ENCODE measurements at places on chromosomes 11 and 22.

DNA sequence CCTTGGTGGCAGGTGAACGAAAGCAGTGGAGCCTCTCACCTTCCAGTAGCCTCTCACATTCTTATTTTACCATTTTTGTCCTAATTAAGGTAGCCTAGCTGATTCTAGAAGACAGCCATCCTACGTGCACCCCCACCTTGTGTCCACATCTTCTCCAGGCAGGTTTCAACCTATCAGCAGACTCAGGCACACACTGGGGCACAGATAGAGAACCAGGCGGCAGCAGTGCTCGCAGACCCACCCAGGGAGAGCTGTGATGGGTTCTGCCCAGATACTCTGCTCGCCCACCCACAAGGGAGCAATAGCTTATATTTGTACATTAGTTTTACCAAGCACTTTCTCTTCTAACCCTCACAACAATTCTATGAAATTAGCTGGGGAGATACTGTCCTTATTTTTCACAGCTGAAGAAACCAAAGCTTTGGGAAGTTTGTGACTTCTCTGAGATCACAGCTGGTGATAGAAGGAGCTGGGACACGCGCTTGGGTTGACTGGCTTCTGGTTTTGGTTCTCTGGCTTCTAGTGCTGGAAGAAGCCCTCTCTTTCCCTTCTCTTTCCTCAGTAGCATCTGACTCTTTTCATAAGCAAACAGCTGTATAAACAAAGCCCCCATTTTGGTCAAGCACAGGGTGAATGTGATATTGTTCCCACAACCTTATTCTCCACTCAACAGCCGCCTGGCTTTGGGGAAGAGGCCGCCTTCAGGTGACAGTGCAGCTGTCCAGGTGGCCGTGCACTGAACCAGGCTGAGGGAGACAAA is 36.9 kb downstream of the PPP2R1B start:
- DNase-seq = no peak

DNA sequence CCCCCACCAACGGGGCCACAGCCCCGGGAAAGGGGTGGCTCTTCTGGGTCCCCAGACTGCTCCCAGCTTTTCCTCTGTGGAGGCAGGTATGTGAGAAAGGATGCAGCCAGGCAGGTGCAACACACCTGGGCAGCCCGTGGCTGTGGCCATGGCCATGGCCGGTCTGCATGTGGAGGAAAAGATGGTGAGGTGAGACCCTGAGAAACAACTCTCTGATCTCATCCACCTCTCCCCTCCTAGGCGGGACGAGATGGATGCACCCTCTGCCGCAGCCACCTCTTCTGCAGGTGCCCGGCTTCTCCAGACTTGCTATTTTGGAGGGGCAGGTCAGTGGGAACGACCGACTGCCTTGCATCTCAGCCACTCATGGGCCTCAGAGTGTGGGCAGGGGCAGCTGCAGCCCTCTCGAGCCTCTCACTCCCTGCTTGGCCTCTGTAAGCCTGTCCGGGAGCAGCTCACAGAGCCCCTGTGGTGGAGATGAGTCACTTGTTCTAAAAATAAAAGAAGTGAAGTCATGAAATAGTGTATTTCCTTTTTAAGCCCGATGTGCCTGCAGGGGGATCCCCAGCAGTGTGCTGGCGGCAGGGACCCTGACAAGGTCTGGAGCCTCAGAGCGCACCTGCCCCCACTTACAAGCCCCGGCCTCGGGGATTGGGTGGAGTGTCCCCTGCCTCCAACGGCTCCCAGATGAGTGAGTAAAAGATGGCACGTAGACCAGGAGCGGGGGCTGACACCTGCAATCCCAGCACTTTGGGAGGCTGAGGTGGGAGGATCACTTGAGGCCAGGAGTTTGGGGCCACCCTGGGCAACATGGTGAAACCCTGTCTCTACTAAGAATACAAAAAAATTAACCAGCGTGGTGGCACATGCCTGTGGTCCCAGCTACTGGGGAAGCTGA is 10.7 kb downstream of the SMIM38 start:
- DNase-seq = no peak

DNA sequence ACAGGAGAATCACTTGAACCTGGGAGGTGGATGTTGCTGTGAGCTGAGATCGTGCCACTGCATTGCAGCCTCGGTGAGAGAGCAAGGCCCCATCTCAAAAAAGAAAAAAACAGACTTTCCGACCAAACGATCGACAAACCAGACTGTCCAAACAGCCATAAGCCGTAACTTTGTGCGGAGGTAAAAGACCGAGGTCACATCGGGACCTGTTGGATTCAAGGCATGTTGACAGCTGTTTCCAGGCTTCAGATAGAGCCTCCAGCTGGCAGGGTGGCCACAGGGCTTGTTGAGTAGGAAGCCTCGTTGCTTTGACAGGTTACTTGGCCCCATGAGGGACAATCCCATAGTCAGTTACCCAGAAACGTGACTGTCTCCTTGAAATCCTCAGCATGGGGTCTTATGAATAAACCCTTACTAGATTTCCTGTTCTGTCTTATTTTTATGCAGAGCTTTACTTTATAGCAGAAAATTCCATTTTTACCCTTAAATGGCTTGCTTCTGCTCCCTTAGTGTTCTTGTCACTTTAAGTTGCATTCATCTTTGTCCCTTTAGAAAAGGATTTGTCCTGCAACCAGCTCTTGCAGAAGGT is 22.3 kb downstream of the PPARA start:
- no peak for DNase-seq

GRCh38 chr22:45550416-45550815 is 47.7 kb downstream of the FBLN1 start:
- no peak for DNase-seq

DNA sequence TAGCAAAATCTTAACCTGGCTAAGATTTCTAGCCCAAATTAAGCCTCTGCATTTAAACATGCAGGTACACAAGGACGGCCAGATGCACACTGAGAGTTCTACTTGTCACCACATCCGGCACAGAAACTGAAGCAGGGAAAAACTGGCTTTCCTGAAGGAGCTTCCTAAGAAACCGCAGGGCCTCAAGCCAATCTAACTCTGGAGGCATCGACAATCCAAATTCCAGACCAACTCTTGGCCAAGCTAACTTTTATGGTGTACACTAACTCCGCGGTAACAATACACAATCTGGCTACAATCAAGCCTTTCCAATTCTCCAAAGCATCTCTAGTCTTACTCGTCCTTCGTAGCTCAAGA is 1.2 kb downstream of the MSANTD2 start:
- no peak for DNase-seq

GRCh38 chr11:69831985-69832384 is 12.8 kb upstream of the FGF3 start:
- DNase-seq = no peak

DNA sequence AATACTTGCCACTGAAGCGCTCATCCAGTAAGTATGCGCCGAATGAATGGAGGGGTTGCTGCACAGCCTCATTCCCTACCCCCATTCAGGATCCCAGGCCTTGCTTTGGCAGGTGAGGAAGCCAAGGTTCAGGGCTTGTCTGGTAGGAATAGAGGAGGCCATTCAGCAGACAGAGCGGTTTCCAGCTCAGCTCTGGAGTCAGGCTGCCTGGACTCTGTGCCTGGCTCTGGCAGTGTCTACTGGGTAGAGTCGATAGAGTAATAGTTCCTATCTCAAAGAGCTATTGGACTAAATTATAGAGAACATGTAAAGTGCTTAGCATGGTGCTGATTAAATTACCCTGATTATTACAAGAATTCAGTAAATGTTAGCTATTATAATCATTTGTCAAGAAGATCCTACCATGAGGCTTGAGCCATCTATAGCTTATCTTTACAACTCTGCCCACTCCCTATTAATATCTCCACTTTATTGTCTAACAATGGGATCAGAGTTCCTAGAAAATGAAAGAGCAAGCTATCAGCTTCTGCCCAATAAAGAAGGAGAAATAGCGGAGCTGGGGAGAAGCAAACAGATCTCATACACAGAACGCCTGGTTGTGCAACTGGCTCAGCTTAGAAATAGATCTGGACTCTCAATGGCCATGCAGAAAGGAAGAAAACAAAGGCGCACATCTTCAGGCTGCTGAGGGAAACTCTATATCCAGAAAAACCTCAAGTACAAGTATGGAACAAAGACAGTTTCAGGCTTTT is 6.6 kb upstream of the SNX32 start:
- no peak for DNase-seq

DNA sequence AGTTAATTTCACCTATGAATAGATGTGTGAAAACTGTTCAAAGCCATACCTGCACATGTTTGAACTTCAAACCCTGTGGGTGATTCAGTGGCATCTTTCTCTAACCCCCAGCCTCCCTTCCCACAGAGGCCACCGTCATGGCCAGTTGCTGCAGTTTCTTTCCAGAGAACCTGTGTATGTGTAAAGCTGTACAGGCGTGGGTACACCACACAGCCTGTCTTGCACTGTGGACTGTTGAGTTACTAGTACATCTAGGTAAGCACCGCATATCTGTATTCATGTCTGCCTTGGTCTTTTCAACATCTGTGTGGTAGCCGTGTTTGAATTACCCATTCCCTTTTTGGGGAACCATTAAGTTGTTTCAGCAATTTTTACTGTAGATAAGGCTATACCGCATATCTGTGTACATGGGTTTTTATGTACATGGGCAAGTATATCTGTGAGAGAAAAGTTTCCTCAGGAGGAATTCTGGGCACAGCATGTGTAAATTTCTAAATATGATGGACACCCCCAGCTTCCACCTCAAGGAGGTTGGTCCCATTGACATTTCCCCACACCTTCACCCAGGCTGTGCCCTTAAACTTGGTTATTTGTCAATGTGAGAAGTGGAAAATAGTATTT is 13.9 kb downstream of the NEAT1 start:
- DNase-seq = no peak

GRCh38 chr22:42188808-42189447 is 58.3 kb upstream of the CYP2D6 start:
- DNase-seq = no peak

DNA sequence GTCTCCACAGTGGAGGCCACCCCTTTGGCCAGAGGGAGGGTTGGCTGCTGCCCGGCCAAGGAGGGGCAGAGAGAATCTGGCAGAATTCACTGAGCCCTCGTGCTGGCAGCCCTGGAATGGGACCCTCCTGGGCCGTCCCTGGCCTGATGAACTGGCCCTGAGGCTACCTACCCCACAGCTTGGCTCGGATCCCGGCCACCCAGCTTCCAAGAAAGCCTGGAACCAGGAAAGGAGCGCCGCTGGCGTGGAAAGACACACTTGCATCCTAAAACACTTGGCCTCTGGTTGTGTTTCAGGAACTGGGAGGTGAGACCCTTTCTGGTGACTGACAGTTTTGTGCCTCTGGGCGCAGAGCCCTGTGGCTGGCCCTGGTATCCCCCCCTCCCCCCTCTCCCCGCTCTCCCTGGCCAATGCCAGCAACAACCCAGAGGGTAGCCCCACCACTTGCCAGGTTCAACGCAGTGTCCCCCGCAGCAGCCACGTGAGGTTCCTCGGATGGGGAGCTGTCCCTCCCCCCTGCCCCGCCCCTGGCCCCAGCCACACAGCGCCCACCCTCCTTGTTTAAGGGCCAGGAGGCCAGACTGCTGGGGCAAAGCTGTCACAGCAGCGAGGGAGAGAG is 693 bp downstream of the NFAM1 start:
- no peak for DNase-seq

DNA sequence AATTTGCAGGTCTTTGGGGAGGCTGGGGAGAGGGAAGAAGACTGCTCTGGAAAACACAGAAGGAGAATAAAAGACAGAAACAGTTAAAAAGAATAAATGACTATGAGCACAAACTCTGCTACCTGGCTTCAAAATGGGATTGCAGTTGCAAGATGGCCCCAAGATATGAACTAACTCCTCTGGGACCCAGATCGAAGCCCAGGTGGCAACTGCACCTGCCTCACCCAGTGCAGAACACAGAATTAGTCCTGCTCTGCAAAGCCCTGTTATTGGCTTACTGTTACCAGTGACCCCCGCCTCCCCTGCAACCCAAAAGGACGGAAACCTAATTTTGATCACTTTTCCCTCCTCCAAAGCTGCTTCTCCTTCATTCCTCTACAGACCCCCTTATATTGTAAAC is 35.9 kb upstream of the POU2AF1 start:
- no peak for DNase-seq

- no peak for DNase-seq
These were observed 22.9 kb downstream of the MS4A6E start for GRCh38 chr11:60349990-60350389.

DNA sequence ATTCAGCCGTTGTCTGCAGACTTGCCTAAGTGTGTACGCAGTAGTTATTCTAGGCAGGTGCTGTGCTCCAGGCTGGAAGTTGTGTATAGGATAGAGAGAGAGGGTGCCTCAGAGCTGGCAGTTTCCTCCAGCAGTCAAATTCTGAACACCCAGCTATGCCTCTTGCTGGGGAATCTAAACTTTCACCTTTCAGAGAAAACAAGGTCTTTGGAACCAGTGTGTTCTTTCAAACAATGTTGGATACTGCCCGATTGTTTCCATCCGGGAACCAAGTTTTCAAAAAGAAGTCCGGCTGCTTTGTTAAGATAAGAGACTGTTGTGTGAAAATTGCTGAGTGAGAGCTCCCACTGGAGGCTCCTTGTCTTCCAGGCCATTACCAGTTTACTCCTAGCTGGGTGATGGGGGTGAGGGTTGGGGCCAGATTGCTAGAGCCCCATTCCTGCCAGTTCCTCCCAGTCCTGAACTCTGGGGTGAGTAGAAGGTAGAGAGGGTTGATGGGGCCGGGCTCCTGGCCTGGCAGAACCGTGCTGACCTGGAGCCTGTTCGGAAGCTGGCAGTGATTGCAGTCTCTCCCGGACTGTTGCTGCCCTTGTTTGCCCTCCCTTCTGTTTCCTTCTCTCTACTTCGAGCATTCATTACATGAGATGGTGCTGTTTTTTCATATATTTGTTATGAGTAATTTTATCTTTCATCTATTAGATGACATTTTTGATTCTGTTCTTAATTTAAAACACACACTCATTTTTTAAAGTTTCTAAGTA is 150.2 kb downstream of the TEAD1 start:
- no peak for DNase-seq

Measured in activated CD8-positive, alpha-beta memory T cell treated with anti-CD3 and anti-CD28 coated beads for 48 hours (primary cell).